ENCODE measurements at places on chromosomes 7 and 10.

- no peak for DNase-seq
These were observed 146.5 kb downstream of the PHF14 start for GRCh38 chr7:11120068-11120664.

GRCh38 chr10:69123747-69124562 lies at the start of gene VPS26A:
TSS of gene VPS26A (plus strand) at chr10:69124178. CDS start at chr10:69124278, 100 bp downstream.
- DNase-seq, result peak; percentile 85

- DNase-seq, result peak; percentile 38
These were observed 1228.6 kb upstream of the SORCS1 start for GRCh38 chr10:108393089-108393488.

DNA sequence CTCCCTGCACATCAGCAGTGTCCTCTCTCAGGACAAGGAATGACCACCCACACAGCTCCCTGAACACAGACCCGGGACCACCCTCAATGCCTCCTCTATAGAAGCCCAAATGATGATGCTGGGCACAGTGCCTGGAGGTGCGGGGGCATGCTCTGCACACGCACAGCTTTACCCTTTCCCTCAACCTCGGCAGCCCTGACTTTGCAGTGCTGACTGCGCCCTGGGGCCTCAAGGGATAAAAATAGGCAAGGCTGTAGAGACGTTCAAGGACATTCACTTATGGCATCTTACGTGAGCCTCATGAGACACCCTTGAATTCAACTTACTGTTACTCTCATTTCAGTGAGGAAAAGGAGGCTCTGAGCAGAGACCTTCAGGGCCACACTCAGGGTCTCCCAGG lies 521.6 kb upstream of the MGMT start:
- no peak for DNase-seq

- DNase-seq, result no peak
These were observed 87.4 kb upstream of the FAM20C start for GRCh38 chr7:105002-105401.

DNA sequence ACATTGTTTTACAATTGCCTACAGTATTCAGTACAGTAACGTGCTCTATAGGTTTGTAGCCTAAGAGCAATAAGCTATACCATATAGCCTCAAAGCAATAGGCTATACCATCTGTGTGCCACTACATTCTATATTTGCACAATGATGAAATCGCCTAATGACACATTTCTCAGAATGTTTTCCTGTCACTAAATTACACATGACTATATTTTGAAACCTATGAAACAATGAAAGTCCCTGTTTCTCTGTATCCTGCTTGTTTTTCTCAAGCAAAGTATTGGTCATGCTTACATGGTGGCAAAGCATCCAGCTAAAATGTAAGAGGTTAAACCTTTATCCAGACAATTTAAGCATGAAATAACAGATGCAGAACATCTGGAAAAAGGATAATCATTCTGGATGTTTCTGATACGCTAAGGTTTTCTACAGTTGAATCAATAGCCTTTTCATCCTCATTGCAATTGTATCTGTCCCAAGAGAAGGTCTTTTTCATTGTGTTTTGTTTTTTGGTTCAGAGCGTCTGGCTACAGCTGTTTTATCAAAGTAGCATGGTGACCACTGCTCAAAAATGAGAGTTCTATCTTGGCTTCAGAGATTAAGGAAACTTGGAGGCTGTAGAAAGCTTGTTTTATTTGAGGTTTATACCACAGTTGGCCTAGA lies 81.7 kb downstream of the CSTF2T start:
- no peak for DNase-seq

- DNase-seq, result no peak
These were observed 50.1 kb upstream of the IFRD1 start for GRCh38 chr7:112400141-112400540.

- DNase-seq, result no peak
These were observed 14.1 kb downstream of the CREM start for GRCh38 chr10:35140727-35141126.

- DNase-seq, result peak; percentile 60
These were observed 34.3 kb downstream of the ABLIM1 start for GRCh38 chr10:114623661-114624294.

- DNase-seq, result peak; percentile 29
These were observed 895 bp downstream of the VSTM2A start for GRCh38 chr7:54543051-54543488.

DNA sequence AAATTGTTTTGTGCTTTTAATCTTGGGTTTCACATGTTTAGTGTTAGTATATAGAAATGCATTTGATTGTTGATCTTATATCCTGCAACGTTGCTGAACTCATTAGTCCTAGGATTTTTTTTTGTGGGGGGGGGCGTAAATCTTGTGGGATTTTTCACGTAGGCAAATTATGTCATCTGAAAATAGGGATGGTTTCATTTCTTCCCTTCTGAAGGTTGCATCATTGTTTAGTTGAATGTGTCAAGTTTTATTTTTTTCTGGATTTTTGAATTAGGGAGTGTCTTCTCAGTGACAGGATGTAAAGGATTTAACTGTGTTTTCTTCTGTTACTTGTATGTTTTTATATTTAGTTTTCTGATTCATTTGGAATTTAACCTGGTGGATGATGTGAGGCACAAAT lies 26.7 kb downstream of the MKLN1 start:
- DNase-seq, result no peak

DNA sequence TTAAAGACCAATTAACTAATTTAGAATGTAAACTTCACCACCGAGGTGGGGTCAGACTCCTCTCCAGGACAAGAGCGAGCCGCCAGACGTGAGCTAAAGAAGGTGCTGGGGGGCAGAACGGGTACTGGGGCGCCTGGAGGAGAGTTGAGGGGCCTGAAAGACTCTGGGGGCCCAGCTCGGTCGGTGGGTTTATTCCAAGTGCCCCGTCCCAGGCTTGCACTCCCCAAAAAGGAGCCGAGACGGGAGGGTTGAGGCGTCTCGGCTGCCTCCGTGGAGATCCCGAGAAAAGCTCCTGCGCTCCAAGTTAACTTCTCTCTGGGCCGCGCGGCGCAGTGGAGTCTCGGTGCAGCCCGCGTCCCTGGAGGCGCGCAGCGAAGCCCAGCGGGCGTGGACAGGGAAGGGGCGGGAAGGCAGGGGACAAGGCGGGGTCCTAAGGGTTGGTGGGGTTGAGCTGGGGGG lies 553.3 kb downstream of the TFEC start:
- DNase-seq, result no peak

- DNase-seq, result no peak
These were observed 109.6 kb downstream of the KIAA1217 start for GRCh38 chr10:24318517-24318916.

GRCh38 chr7:4959306-4959705 lies 319 bp upstream of the MMD2 start:
- no peak for DNase-seq

DNA sequence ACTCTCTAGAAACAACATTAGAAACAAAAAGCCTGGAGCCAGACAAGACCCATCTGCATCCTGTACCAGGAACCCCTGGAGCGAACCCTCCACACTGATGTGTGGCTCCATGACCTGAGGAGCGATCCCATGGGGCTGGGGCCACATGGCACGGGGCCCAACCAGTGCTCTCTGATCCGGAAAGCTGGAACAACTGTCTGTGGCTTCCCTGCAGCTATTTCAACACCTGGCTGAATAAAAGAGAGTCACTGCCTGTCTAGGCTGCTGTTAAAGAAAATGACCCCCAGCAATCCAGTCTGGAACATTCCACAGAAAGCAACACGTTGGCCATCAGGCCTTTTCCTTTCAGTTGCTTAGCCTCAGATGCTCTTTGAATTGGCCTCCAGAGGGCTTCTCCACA lies 20.9 kb downstream of the UROS start:
- DNase-seq, result no peak

DNA sequence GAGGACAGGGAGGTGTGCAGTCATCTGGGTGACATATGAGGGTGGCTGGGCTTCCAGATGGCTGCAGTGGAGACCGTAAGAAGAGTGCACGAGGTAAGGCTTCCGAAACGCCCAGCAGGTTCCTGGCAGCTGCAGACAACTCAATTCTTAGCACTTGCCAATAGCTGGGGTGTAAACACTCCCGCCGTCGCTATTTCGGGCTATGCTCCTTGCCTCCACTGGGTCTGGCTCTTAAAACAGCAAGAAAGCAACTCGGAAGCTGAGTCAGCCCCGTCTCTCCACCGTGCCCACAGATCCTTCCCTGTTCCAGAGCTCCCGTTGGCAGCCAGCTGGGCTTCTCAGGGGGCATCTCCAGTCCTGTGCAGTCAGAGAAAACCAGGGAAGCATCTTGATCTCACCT lies 6.1 kb upstream of the PDGFA start:
- DNase-seq, result no peak

- DNase-seq, result no peak
These were observed 620 bp upstream of the IMPDH1 start for GRCh38 chr7:128410451-128410753.
